ENCODE measurements at places on chromosomes 3 and 15. TPM values are rescaled to one million over a fixed set of nuclear protein-coding genes. Genes with fewer than 3 reads are reported as not detected.

- no peak for DNase-seq
Observed at GRCh38 chr3:32315441-32315840, 76.2 kb upstream of the CMTM7 start.

DNA sequence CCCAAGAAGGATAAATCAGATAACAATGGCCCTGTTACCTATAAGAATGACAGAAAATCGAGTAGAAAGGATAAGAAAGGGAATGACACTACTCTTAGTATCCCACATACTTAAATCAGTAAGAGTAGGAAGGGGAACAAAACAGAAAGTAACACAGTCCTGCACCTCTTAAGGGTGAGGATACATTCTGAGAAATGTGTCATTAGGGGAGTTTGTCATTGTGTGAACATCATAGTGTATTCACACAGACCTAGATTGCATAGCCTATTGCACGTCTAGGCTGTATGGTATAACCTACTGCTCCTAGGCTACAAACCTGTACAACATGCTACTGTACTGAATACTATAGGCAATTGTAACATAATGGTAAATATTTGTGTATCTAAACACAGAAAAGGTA, 142.6 kb downstream of the PLCH1 start:
- DNase-seq = no peak

DNA sequence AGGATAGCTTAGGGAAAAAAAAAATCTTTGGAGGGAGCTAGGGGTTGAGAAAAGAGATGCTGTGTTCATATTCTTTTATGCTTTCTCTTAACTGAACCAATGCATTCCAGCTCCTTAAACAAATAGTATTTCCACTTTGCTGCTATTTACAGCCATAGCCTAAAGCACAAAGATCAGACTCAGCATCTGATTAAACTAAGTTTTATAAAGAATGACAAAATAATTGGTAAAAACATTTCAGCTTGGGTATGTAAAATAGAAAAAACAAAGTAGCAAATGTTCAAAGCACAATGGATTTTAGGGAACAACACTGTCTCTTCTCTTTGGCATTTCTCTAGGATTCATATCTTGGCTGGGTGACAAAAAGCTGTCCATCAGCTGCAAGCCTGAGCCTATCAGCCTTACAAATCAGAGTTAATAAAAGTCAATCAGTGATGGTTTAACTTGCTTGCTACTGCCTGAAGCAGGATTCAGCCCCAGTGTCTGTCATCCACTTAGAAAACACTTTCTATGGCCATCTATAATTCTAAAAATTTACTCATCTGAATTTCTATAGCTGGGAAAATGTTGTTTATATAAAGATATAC, 232.1 kb upstream of the CDIN1 start:
- no peak for DNase-seq

DNA sequence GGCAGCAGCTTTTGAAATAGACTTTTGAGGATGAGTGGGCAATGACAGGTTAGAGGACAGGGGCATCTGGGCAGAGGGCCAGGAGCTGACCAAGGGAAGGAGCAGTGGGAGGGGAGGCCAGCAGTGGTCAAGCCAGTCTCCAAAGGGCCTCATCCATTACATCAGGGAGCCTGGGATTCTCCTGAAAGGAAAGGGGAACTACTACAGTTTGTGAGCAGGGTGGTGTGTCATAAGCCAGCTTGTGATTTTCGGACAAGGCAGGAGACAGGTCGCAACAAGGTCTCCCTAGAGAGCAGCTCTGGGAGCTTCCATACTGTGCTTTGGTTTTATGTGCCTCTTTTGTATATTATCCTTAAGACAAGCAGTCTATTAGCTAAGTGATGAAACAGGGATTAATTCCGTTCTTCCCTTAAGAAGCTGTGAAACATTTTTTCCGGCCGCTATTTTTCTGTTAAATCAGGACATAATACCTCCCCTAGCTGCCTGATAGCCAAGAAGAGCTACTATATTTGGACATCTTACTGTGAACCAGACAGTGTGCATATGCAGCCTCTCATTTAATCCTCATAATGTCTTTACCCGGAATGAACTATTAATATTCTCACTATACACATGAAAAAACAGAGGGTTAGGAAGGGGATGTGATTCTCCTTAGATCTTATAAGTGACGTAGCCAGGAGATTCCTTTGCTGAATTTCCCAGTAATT, 46.4 kb downstream of the C2CD4B start:
- DNase-seq = no peak

- DNase-seq = no peak
Observed at GRCh38 chr15:57198654-57199291, 177.5 kb upstream of the CGNL1 start.

GRCh38 chr15:55003965-55004873, 192.5 kb downstream of the RSL24D1 start:
- DNase-seq = no peak

- DNase-seq = peak; percentile 24
Observed at GRCh38 chr3:188673646-188674186, 498.1 kb upstream of the TPRG1 start.

DNA sequence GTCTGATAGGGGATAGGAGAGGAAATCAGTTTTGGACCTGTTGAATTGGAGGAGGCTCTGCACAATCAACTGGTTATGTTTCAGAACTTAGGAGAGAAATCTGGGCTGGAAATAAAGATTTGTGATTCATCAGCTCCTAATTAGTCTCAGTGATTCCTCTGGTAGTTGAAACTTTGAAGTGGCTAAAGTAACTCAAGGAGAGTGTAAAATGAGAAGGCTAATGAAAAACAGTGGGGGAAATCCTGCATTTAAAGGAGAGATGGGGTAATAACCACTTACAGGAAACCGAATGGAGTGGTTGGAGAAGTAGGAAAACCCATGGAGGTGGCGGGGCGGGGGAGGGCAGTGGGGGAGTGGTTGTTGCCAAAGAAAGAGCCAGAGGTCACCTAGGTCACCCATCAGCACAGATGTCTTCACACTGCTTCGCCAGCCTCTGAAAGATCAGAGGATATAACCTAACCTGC, 32.6 kb downstream of the MAP2K5 start:
- DNase-seq = no peak

GRCh38 chr3:151394611-151395010, 10.1 kb upstream of the P2RY12 start:
- no peak for DNase-seq

DNA sequence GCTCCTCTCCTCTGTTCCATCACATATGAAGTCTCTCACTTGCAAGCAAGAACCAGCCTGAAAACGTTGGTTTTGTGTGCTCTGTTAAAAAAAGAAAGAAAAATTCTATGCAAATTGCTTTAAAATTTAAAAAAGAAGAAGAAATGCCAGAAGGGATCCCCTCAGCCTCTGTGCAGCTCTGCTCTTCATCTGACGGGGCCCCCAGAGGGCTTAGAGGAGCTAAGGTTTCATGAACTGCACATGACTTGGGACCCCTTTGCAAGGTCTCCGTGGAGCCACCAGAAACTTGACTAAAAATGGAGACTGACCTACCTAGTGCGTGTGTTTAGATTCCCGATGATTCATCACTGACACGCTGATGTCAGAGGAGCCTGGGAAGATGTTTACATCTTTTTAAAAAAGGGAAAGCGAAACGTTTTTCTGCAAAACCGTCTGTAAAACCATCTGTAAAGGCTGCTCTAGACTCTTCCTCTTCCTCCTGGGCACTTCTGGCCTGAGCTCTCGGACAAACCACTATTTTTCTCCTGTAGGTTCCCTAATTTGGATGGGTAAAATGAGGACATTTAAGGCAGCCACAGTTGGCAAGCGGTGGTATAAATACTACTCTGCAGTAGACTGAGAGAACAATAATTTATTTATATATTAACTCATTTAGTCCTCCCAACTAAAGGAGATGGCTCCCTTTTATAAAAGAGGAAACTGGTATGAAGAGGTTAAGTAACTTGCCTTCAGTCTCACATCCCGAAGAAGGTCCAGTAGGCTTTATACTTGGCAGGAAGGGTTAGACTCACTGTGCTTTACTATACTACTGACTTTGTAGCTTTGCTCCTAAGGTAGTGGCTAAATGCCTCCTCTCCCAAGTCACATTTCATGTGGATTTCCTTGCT, 67.2 kb upstream of the POLG start:
- DNase-seq = no peak

Gene OXNAD1
- 18.5 TPM for total RNA-seq

Gene HACD3
- 71.6 TPM for total RNA-seq

Gene BLOC1S6
- total RNA-seq = 22.7 TPM

Gene OIP5
- total RNA-seq = 23.9 TPM

Data from PC-9 (cell line).